ENCODE measurements at places on chromosomes 2 and 18.

GRCh38 chr18:70683263-70683662 lies 394.4 kb downstream of the SOCS6 start:
- no peak for DNase-seq

- no peak for DNase-seq
These were observed 161.6 kb upstream of the NCK2 start for GRCh38 chr2:105582952-105583660.

DNA sequence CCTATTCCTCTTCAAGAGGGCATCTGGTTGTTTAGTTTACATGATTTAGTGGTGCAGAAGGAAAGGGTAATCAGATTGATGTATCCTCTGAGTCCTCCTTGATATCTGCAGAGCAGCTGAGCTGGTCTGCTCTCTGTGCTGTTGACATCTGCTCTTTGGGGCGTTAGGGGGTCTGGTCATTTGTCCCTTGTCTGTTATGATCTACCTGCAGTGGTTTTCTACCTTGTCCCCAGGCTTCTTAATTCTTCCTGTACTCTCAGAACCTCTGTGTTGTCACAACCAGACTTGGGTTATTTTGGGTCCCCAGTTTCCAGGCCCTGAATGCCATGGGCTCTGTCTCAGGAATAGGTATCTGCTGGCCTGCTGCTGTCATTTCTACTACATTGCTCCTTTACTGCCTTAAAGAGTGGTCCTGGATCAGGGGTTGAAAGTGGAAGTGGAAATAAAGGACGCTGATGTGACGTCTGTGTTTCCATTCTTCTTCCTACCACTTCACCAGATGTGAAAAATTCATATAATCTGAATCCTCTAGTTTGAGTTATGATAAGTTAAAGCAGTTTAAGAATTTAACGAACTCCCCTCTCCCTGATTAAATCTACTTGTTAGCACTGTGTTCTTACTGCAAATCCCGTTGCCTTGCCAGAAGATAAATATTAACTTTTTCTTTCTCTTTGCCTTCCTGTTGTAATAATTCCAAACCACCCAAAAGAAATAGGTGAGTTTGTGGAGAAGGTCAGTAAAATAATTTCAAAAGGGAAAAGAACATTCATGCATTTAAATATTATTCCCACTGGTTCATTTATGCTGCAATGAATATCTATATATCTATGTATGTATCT lies 16.6 kb upstream of the CPS1 start:
- no peak for DNase-seq

DNA sequence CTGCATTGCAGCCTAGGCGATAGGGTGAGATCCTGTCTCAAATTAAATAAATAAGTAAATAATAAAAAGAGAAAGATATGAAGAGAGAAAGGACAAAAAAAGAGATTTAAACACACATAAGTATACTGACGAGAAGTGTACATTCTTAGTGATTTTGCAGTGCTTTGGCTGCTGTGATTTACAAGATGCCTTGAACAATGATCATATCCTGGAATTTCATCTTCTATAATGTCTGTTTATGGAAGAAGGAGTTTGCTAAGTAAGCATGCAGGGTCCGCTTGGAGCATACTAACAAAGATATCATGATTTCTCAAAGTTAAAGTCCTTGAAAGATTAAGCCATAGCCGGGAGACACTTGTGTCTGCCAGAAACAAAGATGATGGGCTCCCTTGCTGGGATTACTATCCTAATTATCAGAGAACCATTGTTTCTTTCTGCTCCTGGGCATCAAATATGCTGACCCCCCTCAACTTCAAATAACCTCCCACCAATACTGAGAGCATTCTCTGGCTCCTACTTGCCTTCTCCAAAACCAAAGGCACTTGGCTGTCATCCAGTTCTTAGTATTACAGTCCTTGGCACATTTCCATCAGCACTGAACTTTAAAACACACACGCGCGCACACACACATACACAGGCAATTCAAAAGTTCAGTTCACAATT lies 47.5 kb upstream of the STAM2 start:
- peak; percentile 31 for DNase-seq

DNA sequence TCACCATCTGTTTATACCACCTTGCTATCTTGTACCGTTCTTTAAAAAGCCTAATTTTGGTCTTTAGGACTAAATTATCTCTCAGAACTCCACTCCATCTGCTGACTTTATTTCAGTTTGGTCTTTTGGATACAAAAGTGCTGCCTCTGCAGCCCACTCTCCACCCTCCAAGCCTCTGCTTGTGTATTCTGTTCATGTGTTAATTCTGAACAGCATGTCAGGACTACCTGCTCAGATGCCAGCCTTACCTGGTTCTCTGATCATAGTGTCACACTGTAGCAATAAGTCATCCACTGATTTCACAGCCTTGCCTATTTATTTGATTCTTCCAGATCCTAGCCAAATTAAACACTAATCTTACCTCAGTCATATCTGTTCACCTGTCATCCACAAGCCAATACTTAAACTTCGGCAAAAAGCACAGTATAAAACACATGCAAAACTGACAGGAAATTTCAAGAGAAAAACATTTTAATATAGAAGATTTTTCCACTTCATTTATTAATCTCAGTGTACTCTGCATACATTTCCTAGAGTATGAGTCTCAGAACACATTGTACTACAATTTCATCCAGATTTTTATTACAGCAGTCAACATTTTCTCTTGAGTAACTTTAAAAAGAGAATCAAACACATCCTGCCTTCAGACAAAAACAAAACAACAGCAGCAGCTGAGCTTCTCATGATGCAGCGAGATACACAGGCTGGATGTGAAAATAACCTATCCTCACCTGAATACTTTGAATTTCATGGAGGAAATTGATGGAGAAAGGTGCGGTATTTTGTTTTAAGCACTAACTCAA lies 64.9 kb downstream of the PPP1R1C start:
- DNase-seq, result no peak

DNA sequence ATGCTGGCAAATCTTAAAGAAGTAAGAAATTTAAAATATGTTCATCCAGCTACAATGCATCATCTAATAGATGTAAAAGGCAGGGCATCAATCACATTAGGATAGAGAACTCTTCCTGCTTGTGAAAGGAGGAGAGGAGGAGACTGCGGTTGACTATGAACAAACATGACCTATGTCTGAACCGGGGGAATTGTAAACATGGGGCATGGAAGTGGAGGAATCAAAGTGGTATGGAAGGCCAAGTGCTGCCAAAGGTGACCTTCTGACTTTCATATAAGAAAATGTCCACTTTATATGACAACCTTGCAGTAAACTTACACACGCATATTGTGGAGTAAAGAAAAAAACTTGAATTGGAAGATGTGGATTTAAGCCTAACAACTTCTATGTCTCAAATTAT lies 20.0 kb upstream of the SLC8A1 start:
- DNase-seq, result no peak

DNA sequence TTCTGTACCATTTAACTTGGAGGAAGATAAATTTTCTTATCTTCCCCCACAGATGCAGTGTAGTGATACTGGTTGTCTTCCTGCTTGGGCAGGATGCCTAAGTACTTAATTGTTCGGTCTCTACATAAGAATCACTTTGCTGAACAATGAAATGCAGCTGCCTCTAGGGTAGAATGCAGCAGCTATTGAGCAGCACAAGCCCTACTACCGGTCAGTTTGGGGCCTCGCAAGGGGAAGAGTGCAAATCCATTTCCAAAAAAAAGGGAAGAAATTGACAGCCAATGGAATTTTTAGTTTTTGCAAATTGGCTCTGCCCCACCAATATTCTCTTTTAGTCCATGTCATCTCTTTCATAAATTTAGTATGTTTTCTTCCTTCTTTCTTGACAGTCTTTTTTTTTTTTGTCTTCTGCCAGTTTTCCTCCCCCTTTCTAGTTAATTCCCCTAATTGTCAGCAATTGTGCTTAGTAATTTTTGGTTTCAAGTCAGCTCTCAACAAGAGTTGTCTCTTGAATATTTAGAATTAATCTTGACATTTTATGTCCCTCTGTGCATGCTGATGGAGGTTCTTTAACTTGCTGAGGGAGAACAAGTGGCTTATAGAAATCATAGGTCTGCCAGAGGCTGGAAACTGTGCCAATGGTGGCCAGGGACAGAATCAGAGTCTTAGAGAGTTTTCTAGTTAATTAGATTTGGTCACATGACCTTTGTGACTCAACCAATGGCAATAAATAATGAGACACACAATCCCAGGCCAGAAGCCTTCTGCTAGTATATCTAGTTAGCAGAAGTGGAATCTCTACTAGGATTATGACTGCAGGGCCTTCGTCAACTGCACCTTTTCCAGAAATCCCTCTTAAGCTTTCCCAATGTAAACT lies 270.0 kb downstream of the CTNNA2 start:
- DNase-seq, result no peak

DNA sequence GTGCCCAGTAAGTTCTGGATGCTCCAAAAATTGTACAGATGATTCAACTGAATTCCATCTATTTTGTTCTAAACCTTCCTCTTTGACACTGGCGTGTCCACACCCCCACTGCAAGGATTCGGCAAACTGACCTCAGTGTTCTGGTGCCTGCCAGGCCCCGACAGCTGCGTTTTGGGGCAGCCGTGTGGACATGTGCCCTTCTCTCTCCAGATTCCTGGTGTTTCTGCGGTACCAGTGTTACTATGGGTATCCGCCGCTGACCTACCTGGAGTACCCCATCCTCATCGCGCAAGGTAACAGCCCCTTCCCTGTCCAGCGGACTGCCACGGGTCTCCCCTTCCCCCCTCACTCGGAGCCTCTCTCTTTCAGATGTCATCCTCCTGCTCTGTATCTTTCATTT lies 5.0 kb downstream of the SLC66A3 start:
- DNase-seq, result no peak

DNA sequence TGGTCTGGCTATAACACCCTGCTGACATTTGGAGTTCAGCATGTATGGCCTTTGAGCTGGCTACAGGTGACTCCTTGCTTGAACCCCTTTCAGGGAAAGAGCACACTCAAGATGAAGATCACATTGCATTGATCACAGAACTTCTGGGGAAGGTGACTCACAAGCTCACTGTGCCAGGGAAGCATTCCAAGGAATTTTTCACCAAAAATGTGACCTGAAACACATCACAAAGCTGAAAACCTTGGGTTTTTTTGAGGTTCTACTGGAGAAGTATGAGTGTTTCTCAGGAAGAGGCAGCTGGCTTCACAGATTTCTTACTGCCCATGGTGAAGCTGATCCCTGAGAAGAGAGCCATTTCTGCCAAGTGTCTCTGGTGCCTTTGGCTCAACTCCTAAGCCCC lies 879.0 kb downstream of the CBLN2 start:
- DNase-seq, result no peak

DNA sequence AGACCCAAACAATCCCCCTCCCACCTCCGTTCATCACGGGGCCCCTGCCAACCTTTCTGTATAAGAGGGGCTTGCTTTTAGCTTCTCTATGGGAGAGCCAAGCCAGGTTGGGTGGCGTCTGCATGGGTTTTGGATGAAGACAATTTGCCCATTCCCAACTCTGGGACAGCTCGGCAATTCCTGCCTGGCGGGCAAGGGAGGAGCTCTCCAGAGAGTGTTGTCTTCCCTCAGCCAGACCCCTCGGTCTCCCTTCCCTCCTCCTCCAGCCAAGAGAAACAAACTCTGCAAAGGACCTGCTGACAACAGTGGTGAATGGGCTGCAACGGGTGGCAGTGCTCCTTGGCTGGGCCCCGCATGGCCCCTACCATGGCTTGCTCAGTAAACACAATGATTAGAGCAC lies 267.2 kb upstream of the HDAC4 start:
- no peak for DNase-seq

DNA sequence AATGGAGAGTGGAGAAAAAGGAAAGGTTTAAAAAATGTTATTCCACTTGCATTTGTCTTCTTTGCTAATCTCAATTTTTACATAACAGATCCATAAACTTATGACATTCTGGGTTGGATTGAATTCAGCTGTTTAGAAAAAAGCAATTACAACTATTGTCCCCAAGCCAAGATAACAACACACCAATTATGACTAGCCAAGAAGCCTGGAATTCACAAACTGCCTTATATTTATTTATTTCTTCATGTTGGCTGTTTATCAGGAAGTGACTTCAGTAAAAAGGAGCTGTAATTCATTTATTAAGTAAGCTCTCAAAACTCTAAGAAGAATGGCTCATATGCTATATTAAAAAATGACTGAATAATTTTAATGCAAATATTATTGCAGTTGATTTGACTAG lies 137.4 kb downstream of the CALCRL start:
- DNase-seq, result no peak

- DNase-seq, result peak; percentile 97
These were observed 263.6 kb downstream of the DYSF start for GRCh38 chr2:71716697-71717624.

GRCh38 chr2:182318466-182319220 lies 108.2 kb downstream of the PDE1A start:
- no peak for DNase-seq

DNA sequence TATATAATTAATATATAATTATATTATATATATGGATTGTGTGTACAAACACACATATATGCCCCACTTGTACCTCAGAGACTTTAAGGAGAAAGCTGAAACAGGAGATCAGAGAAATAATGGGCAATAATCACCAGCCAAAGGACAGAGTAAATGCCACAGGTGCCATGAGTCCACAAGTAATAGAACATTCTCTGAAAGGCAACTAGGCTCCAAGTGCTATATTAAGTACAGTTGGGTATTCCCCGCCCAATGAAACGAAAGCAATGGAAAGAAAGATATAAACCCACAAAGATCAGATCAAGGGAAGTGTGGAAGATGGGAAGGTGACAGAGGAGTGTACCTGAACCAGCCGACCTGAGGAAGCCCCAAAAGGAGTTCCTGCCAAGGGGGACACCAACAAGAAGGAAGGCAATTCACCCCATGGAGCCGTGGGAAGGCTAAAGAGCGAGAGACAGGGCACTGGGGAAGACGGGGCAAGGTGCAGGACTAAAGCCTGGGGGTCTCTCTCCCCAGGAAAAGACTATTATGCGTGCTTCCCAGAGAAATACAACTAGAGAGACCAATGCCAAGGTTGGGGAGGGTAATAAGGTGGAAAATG lies 19.0 kb downstream of the DYM start:
- no peak for DNase-seq

DNA sequence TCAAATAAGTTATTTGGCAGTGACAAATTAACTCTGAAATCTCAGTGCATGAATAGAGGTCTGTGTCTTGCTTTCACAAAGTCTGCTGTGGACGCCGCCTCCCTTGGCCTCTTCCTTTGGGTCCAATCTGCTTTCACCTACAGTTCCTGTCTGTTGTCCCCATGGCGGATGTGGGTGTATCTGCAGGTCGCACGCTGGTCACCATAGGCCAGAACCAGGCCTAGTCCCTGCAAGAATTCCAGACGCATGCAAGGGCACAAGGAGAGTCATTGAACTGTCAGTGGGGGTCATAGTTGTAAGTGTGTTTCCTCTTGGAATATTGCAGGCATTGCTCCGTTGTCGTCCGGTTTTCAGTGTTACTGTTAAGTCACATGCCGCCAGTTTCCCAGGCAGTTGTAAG lies 7.4 kb downstream of the SOCS6 start:
- no peak for DNase-seq

DNA sequence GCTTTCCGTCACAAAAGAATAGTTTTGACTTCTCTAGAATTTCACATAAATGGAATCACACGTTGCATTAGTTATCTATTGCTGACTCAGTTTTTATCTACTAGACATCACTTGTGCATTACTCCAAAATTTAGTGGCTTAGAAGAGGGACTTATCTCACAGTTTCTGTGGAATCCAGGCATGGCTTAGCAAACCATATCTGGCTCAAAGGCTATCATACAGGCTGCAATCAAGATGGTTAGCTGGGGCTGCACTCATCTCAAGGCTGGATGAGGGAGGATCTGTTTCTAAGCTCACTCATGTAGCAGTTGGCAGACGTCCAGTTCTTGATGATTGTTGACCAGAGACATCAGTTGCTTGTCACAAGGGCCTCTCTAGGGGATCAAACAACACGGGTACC lies 6.6 kb upstream of the DSC3 start:
- DNase-seq, result no peak

GRCh38 chr18:63997041-63997440 lies 27.2 kb downstream of the SERPINB8 start:
- DNase-seq, result no peak

Measured in gastrocnemius medialis (tissue), 4 donors.